ENCODE measurements at places on chromosomes 5 and 9.

- H3K27ac ChIP-seq: no peak overlapping the region
- no peaks in the 10 kb centered on the region for H3K27me3 ChIP-seq
- DNase-seq: no peak
- peaks cover 36% of the 10 kb centered on the region for H3K4me1 ChIP-seq
- no peak overlapping the region for H3K4me3 ChIP-seq
- H3K36me3 ChIP-seq: no peaks in the 10 kb centered on the region
Observed at GRCh38 chr9:129209580-129209979, 31.5 kb upstream of the IER5L start.

DNA sequence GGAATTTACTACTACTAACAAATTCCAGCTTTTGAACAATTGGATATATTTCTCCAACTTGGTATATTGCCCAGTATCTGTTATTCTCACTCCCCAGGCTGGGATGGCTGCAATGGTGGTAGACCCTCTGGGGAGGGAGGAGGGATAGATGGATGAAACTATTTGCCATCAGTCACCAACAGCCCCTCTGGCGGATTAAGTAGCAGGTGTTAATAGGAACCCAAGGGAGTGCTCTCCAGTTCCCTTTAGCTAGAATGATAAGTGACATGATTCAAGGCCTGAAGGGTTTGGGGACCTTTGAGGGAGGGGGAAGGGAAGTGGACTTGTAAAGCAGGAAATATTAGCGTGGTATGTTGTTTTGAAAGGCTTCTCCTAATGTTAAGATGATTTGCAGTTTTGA, 824.0 kb upstream of the ARRDC3 start:
- H3K4me1 ChIP-seq: no peaks in the 10 kb centered on the region
- no peak for DNase-seq
- no peak overlapping the region for H3K4me3 ChIP-seq
- no peak overlapping the region for H3K27ac ChIP-seq

GRCh38 chr5:141514330-141515133, 25.7 kb downstream of the PCDHGC5 start:
- peaks cover 39% of the 10 kb centered on the region for H3K36me3 ChIP-seq
- no peaks in the 10 kb centered on the region for H3K27me3 ChIP-seq
- no peak overlapping the region for H3K27ac ChIP-seq
- H3K4me3 ChIP-seq: no peak overlapping the region

DNA sequence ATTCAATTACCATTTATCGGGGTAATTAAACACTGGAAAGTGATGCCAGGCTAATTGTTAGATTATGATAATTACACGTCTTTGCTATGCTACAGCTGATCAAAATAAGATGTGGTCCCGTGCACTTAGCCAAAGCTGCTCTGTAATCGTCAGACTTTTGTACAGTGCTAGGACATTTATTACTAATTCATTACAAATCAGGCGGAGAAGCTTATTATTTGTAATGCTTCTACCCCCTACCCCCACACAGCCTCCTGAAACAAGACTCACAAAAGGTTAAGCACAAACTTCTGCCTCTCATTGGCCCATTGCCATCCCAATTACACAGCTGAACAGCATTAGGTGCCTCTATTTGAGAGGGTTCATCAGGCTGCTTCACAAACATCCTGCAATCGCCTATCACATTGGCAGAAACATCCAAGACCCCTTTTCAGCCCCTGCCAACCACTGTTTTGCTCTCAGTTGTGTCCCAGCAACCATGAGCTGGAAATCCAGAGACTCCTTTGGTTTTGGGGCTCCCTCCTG, 232.7 kb downstream of the EFNA5 start:
- no peaks in the 10 kb centered on the region for H3K36me3 ChIP-seq
- H3K4me3 ChIP-seq: no peak overlapping the region
- H3K27me3 ChIP-seq: no peaks in the 10 kb centered on the region
- no peak overlapping the region for H3K27ac ChIP-seq
- DNase-seq: no peak

GRCh38 chr9:124133727-124134126, 122.2 kb downstream of the LHX2 start:
- no peak overlapping the region for H3K4me3 ChIP-seq
- H3K27ac ChIP-seq: no peak overlapping the region
- no peak for DNase-seq
- no peaks in the 10 kb centered on the region for H3K27me3 ChIP-seq

GRCh38 chr5:38420691-38421390, 135.6 kb downstream of the LIFR start:
- H3K36me3 ChIP-seq: no peaks in the 10 kb centered on the region
- no peaks in the 10 kb centered on the region for H3K4me1 ChIP-seq
- no peak overlapping the region for H3K4me3 ChIP-seq
- no peaks in the 10 kb centered on the region for H3K27me3 ChIP-seq

DNA sequence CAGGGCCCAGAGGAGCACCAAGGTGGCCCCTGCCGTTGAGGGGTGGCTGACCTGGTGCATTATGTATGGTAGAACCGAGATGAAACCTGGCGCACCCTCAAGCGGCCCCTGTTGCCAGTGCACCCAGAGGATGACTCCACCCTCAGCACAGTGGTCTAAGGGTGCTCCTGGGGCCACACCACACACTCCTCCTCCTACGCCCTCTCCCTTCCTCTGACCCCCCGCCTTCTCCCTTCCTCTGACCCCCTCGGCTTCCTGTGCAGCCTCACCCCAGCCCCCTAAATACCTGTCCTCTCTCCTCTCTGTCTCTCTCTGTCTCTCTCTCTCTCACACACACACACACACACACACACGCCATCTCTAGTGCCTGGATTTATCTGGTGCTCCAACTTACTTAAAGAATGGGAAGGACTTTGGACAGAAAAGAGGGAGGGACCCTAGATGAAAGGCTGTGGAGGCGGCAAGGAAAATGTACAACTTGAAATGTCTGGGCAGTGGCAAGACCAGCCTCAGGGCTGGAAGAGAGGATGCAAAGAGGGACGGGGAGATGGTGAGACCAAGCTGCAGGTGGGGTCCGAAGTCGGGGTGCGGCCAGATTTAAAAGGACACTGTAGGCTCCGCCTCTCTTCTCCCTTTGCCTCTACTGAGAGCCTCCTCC, 18.2 kb upstream of the SLC30A5 start:
- no peaks in the 10 kb centered on the region for H3K4me1 ChIP-seq
- no peak overlapping the region for H3K27ac ChIP-seq
- H3K36me3 ChIP-seq: no peaks in the 10 kb centered on the region
- no peaks in the 10 kb centered on the region for H3K27me3 ChIP-seq

GRCh38 chr5:124923131-124923530, 176.7 kb upstream of the ZNF608 start:
- no peak for DNase-seq
- H3K4me1 ChIP-seq: no peaks in the 10 kb centered on the region
- H3K27ac ChIP-seq: no peak overlapping the region
- no peaks in the 10 kb centered on the region for H3K36me3 ChIP-seq
- no peak overlapping the region for H3K4me3 ChIP-seq

- DNase-seq: no peak
- H3K4me3 ChIP-seq: peak overlapping the region; percentile 38
- no peaks in the 10 kb centered on the region for H3K36me3 ChIP-seq
- H3K4me1 ChIP-seq: peaks cover 34% of the 10 kb centered on the region
- peaks cover 32% of the 10 kb centered on the region for H3K27me3 ChIP-seq
- H3K27ac ChIP-seq: peak overlapping the region; percentile 6
Observed at GRCh38 chr5:139652788-139653241, 4.7 kb downstream of the CXXC5 start.

DNA sequence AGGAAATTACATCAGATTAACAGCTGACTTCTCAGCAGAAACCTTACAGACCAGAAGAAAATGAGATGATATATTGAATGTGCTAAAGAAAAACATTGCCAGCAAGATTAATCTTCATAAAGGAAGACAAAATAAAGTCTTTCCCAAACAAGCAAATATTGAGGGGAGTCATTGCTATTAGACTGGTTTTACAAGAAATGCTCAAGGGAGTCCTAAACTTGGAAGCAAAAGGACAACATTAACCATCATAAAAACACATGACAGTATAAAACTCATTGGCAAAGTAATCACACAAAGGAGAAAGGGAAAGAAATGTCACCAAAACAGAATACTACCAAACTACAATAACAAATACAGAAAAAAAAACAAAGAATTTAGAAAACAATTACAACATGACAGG, 101.7 kb downstream of the FBXL17 start:
- no peak for DNase-seq
- no peaks in the 10 kb centered on the region for H3K36me3 ChIP-seq
- H3K27ac ChIP-seq: no peak overlapping the region
- H3K4me1 ChIP-seq: no peaks in the 10 kb centered on the region

GRCh38 chr5:19266791-19267190, 721.2 kb downstream of the CDH18 start:
- H3K27me3 ChIP-seq: no peaks in the 10 kb centered on the region
- no peak overlapping the region for H3K4me3 ChIP-seq
- no peak for DNase-seq
- H3K27ac ChIP-seq: no peak overlapping the region
- H3K4me1 ChIP-seq: no peaks in the 10 kb centered on the region
- H3K36me3 ChIP-seq: no peaks in the 10 kb centered on the region

DNA sequence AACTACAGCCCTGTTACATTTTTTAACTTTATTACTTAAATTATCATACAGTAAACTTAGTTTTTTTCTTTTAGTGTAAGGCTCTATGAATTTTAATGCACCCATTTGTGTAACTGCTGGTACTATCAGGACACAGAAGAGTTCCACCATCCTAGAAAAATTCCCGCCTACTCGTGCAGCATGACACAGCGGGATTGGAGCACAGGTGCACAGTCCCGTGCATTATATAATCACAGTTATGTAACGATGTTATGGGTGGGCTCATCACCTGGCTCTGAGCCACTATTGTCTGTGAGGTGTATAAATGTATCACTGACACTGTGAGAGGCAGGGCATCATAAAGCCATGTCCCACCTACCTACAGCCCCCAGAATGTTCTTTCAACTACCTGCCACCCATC, 80.7 kb downstream of the DRD1 start:
- H3K4me1 ChIP-seq: no peaks in the 10 kb centered on the region
- no peak for DNase-seq
- H3K4me3 ChIP-seq: no peak overlapping the region
- no peaks in the 10 kb centered on the region for H3K27me3 ChIP-seq
- H3K27ac ChIP-seq: no peak overlapping the region
- H3K36me3 ChIP-seq: no peaks in the 10 kb centered on the region

GRCh38 chr9:23702311-23702922, 123.6 kb downstream of the ELAVL2 start:
- no peak for DNase-seq
- H3K36me3 ChIP-seq: no peaks in the 10 kb centered on the region
- no peaks in the 10 kb centered on the region for H3K27me3 ChIP-seq
- no peak overlapping the region for H3K4me3 ChIP-seq
- no peaks in the 10 kb centered on the region for H3K4me1 ChIP-seq

- H3K4me3 ChIP-seq: no peak overlapping the region
- no peaks in the 10 kb centered on the region for H3K27me3 ChIP-seq
Observed at GRCh38 chr5:173547579-173547978, 68.9 kb downstream of the BOD1 start.

DNA sequence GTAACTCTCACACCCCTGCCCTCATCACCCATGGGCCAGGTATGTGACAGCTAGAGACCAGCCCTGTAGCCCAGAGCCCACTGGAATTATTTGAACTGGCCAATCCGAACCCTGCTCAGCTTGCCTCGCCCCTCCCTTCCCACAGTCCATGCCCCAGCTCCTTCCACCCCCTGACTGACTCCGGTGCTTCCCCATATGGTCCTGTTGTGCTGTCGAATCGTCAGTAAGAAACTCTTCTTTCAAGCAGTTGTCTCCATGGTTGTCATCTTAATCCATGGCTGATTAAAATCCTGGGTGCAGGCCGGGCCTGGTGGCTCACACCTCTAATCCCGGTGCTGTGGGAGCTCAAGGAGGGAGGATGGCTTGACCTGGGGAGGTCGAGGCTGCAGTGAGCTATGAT, 118.5 kb downstream of the COL23A1 start:
- no peak overlapping the region for H3K27ac ChIP-seq
- no peaks in the 10 kb centered on the region for H3K4me1 ChIP-seq
- no peaks in the 10 kb centered on the region for H3K27me3 ChIP-seq
- no peak for DNase-seq

DNA sequence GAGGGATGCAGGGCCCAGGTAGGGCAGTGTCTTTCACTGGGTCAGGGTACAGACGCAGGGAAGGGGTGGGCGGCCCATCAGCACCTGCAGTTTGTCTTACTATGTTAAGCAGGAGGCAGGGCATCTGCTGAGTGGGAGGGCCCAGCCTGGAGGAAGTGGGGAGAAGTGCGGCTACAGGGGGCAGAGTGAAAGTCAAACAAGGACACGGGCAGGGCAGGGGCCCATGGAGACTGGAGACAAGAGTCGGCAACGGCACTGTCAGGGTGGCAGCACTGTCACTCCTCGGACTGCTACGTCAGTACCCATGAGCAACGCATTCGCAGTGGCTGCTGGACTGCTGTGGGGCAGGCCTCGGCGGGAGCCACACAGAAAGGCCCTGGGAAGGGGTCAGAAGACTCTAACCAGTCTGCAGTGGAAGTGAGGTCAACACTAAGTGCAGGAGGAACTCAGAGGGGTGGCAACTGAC, 19.7 kb downstream of the CAMSAP1 start:
- H3K27me3 ChIP-seq: no peaks in the 10 kb centered on the region
- no peak overlapping the region for H3K27ac ChIP-seq
- H3K4me3 ChIP-seq: peak overlapping the region; percentile 24
- DNase-seq: peak; percentile 29
- peaks cover 49% of the 10 kb centered on the region for H3K4me1 ChIP-seq

DNA sequence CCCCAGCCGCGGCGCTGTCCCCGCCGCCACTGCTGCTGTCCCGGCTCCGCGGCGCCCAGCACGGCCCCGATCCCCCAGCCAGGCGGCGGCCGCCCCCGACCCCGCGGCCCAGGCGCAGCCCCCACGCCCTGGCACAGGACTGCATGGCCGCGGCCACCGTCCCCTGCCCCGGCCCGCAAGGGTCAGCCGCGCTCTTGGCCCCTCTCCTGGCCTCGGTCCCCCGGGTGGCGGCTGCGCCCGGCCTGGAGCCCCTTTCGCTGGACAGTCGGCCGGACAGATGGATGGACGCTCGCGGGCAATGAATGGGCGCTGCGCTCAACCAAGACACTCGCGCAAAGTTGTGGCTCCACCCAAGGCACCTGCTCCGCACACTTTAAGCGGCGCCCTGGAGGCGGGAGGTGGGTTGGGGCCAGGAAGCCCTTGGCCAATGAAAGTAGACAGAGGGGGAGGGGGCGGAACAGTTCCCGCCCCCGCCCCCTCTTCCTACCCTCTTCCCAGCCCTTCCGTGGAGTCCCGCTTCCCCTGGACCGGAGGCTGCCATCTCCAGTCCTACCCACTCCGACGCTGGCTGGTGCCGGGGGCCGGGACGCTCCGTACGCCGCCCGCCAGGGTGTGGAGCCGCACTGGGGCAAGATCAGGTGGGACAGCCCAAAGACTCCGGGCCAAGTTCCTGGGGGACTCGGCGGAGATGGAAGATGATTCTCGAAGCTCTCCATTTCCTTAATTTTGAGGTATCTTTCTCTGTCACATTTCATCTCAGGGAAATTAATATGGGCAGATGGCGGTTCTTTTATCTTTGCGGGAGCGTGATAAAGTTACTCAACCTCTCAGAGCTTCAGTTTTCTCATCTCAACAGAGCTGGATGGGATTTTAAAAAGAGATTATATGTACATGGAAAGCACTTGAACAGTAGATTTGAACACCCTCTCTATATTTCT, at the start of gene GLDC:
TSS of gene GLDC (minus strand) at position 375 of the 938 bp plus-strand sequence. CDS start at position 145, 230 bp downstream.
- H3K4me3 ChIP-seq: peak within 1 kb of the TSS; percentile 40
- DNase-seq: peak; percentile 52
- no peak within 1 kb of the TSS for H3K27ac ChIP-seq

- H3K36me3 ChIP-seq: no peaks in the 10 kb centered on the region
- H3K4me1 ChIP-seq: no peaks in the 10 kb centered on the region
- H3K4me3 ChIP-seq: no peak overlapping the region
- no peaks in the 10 kb centered on the region for H3K27me3 ChIP-seq
Observed at GRCh38 chr9:120950421-120951388, 24.1 kb upstream of the TRAF1 start.

Measured in CD8-positive, alpha-beta memory T cell (primary cell).